IMR-90 (cell line): ENCODE measurements at places on chromosomes 16 and 17. TPM values are rescaled to one million over a fixed set of nuclear protein-coding genes. Genes with fewer than 3 reads are reported as not detected.

DNA sequence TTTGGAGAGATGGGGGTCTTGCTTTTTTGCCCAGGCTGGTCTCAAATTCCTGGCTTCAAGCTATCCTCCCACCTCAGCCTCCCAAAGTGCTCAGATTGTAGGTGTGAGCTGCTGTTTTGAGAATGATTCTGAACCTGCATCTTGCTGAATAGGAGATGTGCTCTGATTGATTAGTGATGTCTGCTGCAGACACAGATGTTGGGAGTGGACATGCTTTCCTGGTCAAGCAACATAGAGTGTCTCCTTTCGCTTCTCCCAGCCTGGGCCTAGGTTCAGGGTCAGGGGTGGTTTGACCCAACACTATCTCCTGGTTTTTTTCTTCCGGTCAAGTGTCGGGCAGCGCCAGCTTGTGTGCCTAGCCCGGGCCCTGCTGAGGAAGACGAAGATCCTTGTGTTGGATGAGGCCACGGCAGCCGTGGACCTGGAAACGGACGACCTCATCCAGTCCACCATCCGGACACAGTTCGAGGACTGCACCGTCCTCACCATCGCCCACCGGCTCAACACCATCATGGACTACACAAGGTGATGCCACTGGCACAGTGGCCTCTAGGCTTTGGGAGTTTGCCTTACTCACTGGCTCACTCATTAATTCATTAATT is 85.2 kb downstream of the ABCC6 start:
- H3K4me3 ChIP-seq: no peak overlapping the region
- H3K36me3 ChIP-seq: peaks cover 91% of the 10 kb centered on the region
- 0 out of 2 replicates have a peak, but pooled peaks cover 2% of the 10 kb centered on the region for H3K4me1 ChIP-seq
- DNase-seq: no peak

DNA sequence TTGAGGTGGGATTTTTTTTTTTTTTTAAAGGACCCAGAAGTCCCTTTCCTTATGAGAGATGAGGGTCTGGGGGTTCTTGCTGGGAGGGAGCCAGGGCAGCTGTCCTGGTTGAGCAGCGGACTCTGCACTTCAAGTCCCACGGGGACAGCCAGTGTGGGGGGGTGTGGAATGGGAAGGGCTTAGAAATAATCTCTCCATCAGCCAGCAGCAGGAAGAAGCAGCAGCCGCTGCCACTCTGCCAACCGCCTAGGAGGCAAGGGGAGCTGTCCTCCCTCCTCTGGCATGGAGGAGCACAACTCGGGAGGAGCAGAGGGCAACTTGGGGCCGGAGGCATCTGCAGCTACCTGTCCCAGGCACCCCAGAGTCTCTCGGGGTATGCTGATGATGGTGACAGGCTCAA is at the start of gene KCNG4:
KCNG4 (minus strand) TSS at position 104 of the 400 bp plus-strand sequence. CDS start 2,527 bp downstream, outside the sequence.
- no peak within 1 kb of the TSS for H3K27ac ChIP-seq
- DNase-seq: no peak
- H3K4me3 ChIP-seq: no peak within 1 kb of the TSS
- H3K36me3 ChIP-seq: no peaks in the 10 kb centered on the region
- H3K27me3 ChIP-seq: peaks cover 69% of the 10 kb centered on the region

BICDL2 gene
- under 0.01 and 0.18 TPM in 2 replicates for total RNA-seq

- no peaks in the 10 kb centered on the region for H3K36me3 ChIP-seq
- H3K27me3 ChIP-seq: peaks cover 44% of the 10 kb centered on the region
- no peak for DNase-seq
- no peaks in the 10 kb centered on the region for H3K4me1 ChIP-seq
Measured at GRCh38 chr17:9022573-9023391, 1.5 kb downstream of the NTN1 start.

CCL16 gene
- not detected in 2 replicates for total RNA-seq

DNA sequence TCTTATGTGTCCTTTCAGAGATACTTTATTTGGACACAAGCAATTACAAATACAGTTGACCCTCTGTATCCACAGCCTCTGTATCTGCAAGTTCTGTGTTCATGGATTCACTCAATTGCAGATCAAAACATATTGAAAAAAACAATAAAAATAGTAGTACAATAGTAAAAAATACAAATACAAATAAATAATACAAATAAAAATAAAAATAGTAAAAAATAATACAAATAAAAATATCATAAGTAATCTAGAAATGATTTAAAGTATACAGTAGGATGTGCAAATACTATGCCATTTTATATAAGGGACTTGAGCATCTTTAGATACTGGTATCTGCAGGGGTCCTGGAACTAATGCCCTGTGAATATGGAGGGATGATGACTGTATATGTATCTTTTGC is 47.4 kb upstream of the WSB1 start:
- no peak overlapping the region for H3K4me3 ChIP-seq
- H3K27ac ChIP-seq: no peak overlapping the region
- no peaks in the 10 kb centered on the region for H3K36me3 ChIP-seq
- H3K27me3 ChIP-seq: no peaks in the 10 kb centered on the region
- peaks cover 18% of the 10 kb centered on the region for H3K4me1 ChIP-seq
- DNase-seq: no peak

- H3K36me3 ChIP-seq: no peaks in the 10 kb centered on the region
- no peak within 1 kb of the TSS; the same call in 1 of the 2 replicates for H3K27ac ChIP-seq
- peak within 1 kb of the TSS; percentile 66 for H3K4me3 ChIP-seq
- H3K27me3 ChIP-seq: no peaks in the 10 kb centered on the region; the same call in 1 of the 2 replicates
- peak; percentile 79 for DNase-seq
Measured at GRCh38 chr16:18983565-18984434, at the start of gene TMC7. TSS of gene TMC7 (plus strand) at chr16:18983934. CDS start at chr16:18984064, 130 bp downstream.

- H3K4me3 ChIP-seq: no peak overlapping the region
- no peaks in the 10 kb centered on the region for H3K27me3 ChIP-seq
- H3K4me1 ChIP-seq: no peaks in the 10 kb centered on the region
- no peak for DNase-seq
- H3K36me3 ChIP-seq: no peaks in the 10 kb centered on the region
- no peak overlapping the region for H3K27ac ChIP-seq
Measured at GRCh38 chr16:6684076-6684673, 648.5 kb upstream of the RBFOX1 start.

GRCh38 chr17:32192379-32192778 is 50.1 kb downstream of the RHOT1 start:
- peak; percentile 73 for DNase-seq
- H3K36me3 ChIP-seq: peaks cover 13% of the 10 kb centered on the region
- peaks cover 4% of the 10 kb centered on the region for H3K4me1 ChIP-seq

HS3ST2 gene
- total RNA-seq: not detected in 2 replicates

- H3K27ac ChIP-seq: no peak overlapping the region
- H3K4me3 ChIP-seq: no peak overlapping the region
- no peak for DNase-seq
- H3K36me3 ChIP-seq: peaks cover 24% of the 10 kb centered on the region; the same call in 1 of the 2 replicates
- no peaks in the 10 kb centered on the region for H3K27me3 ChIP-seq
- H3K4me1 ChIP-seq: peaks cover 23% of the 10 kb centered on the region
Measured at GRCh38 chr17:45120558-45120957, 11.8 kb downstream of the PLCD3 start.

- no peak overlapping the region for H3K27ac ChIP-seq
- no peak overlapping the region for H3K4me3 ChIP-seq
- H3K4me1 ChIP-seq: no peaks in the 10 kb centered on the region
- H3K27me3 ChIP-seq: no peaks in the 10 kb centered on the region
Measured at GRCh38 chr16:79184464-79185030, 416.0 kb downstream of the MAF start.

UTS2R gene
- total RNA-seq: not detected in 2 replicates

DNA sequence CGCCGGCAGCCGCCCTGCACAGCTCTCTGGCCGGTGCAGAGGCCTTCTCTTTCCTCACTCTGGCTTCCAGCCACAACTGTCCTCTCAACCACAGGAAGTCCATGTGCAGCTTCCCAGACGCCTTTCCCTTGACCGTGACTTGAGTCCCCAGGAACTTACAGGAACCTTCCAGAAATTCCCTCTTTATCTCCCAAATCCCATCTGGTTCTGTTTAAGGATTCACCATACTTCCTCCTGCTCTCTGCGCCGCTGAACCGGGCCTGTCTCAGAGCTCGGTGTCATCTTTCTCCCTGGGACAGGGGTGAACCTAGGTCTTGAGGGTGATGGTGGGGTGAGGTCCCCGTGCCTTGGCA is 65.2 kb upstream of the ZNF469 start:
- H3K27me3 ChIP-seq: no peaks in the 10 kb centered on the region
- H3K4me1 ChIP-seq: peaks cover 20% of the 10 kb centered on the region
- H3K36me3 ChIP-seq: no peaks in the 10 kb centered on the region
- H3K27ac ChIP-seq: peak overlapping the region; percentile 22
- no peak overlapping the region for H3K4me3 ChIP-seq
- DNase-seq: peak; percentile 55

ABCA10 gene
- total RNA-seq: under 0.01 TPM in 2 replicates

CTRL gene
- total RNA-seq: 0.18 and 0.28 TPM in 2 replicates

- no peak overlapping the region for H3K27ac ChIP-seq
- H3K36me3 ChIP-seq: no peaks in the 10 kb centered on the region
- no peak for DNase-seq
- H3K27me3 ChIP-seq: no peaks in the 10 kb centered on the region
Measured at GRCh38 chr17:1580979-1581676, 18.5 kb upstream of the PITPNA start.

CA4 gene
- total RNA-seq: not detected in 2 replicates

RND2 gene
- total RNA-seq: 1.1 TPM in 2 replicates

GRAP gene
- total RNA-seq: under 0.01 TPM in 1 of 2 replicates, not detected in the other

GRCh38 chr16:81277541-81278080 is 37.2 kb upstream of the GAN start:
- H3K4me3 ChIP-seq: no peak overlapping the region
- DNase-seq: no peak
- peaks cover 2% of the 10 kb centered on the region; the same call in 1 of the 2 replicates for H3K27me3 ChIP-seq
- no peaks in the 10 kb centered on the region for H3K4me1 ChIP-seq
- H3K36me3 ChIP-seq: no peaks in the 10 kb centered on the region

GRCh38 chr17:42421507-42422338 is 1.3 kb downstream of the CAVIN1 start:
- no peaks in the 10 kb centered on the region for H3K27me3 ChIP-seq
- H3K4me1 ChIP-seq: peaks cover 24% of the 10 kb centered on the region
- peak overlapping the region; percentile 97 for H3K27ac ChIP-seq
- peaks cover 9% of the 10 kb centered on the region for H3K36me3 ChIP-seq
- H3K4me3 ChIP-seq: peak overlapping the region; percentile 92

GRCh38 chr16:11405331-11406176 is 60.3 kb downstream of the RMI2 start:
- peaks cover 5% of the 10 kb centered on the region for H3K4me1 ChIP-seq
- H3K36me3 ChIP-seq: no peaks in the 10 kb centered on the region
- H3K27ac ChIP-seq: no peak overlapping the region
- H3K4me3 ChIP-seq: no peak overlapping the region
- peaks cover 4% of the 10 kb centered on the region; the same call in 1 of the 2 replicates for H3K27me3 ChIP-seq

DNA sequence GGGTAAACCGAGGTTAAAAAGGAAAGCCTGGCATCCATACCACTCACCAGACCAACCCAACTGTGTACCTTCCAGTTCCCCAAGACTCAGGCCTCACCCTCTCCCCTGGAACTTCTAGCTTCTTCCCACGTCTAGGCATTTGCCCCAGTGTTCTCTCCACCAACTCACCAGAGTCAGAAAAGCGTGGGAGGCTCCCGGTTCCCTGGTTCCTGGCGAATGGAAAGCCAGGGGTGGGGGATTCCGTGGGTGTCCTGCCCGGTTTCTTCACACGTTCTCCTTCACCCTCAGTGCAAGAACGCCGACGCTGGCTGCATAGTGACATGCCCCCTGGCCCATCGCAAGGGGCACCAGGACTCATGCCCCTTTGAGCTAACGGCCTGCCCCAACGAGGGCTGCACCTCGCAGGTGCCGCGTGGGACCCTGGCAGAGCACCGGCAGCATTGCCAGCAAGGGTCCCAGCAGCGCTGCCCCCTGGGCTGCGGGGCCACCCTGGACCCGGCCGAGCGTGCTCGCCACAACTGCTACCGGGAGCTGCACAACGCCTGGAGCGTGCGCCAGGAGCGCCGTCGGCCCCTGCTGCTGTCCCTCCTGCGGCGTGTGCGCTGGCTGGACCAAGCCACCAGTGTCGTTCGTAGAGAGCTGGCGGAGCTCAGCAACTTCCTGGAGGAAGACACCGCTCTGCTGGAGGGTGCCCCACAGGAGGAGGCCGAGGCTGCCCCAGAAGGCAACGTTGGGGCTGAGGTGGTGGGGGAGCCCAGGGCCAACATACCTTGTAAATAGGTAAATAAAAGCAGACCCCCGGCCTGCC is 1.7 kb downstream of the RNF151 start:
- peaks cover 11% of the 10 kb centered on the region for H3K4me1 ChIP-seq
- no peaks in the 10 kb centered on the region for H3K27me3 ChIP-seq
- no peak for DNase-seq
- H3K36me3 ChIP-seq: peaks cover 6% of the 10 kb centered on the region
- no peak overlapping the region for H3K27ac ChIP-seq
- no peak overlapping the region for H3K4me3 ChIP-seq

GRCh38 chr16:17830651-17831050 is 359.9 kb upstream of the XYLT1 start:
- H3K4me1 ChIP-seq: no peaks in the 10 kb centered on the region
- no peak overlapping the region for H3K27ac ChIP-seq
- H3K27me3 ChIP-seq: no peaks in the 10 kb centered on the region
- no peaks in the 10 kb centered on the region for H3K36me3 ChIP-seq
- DNase-seq: no peak

PRKCB gene
- under 0.01 TPM in 1 of 2 replicates, not detected in the other for total RNA-seq

GRCh38 chr17:7393613-7394451 is 493 bp downstream of the PLSCR3 start:
- no peaks in the 10 kb centered on the region for H3K27me3 ChIP-seq
- DNase-seq: no peak
